ENCODE measurements at places on chromosomes 6 and 20.

GRCh38 chr6:21135484-21136013, 458.0 kb upstream of the SOX4 start:
- no peak for DNase-seq

DNA sequence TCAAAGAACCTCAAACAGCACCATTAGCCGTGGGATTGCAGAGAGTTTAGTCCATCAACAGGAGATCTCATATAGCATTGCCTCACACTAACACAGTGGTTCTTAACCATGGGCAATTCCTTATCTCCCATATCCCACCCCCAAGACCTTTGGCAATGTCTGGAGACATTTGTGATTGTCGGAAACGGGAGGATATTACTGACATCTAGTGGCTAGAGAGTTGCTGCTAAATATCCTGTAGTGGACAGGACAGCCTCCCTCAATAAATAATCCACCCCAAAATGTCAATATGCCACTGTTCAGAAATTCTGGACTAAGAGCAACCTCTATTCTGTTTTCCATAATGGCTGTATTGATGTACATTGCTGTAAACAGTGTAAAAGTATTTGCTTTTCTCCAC, 210.1 kb upstream of the CCN2 start:
- DNase-seq = peak; percentile 80

DNA sequence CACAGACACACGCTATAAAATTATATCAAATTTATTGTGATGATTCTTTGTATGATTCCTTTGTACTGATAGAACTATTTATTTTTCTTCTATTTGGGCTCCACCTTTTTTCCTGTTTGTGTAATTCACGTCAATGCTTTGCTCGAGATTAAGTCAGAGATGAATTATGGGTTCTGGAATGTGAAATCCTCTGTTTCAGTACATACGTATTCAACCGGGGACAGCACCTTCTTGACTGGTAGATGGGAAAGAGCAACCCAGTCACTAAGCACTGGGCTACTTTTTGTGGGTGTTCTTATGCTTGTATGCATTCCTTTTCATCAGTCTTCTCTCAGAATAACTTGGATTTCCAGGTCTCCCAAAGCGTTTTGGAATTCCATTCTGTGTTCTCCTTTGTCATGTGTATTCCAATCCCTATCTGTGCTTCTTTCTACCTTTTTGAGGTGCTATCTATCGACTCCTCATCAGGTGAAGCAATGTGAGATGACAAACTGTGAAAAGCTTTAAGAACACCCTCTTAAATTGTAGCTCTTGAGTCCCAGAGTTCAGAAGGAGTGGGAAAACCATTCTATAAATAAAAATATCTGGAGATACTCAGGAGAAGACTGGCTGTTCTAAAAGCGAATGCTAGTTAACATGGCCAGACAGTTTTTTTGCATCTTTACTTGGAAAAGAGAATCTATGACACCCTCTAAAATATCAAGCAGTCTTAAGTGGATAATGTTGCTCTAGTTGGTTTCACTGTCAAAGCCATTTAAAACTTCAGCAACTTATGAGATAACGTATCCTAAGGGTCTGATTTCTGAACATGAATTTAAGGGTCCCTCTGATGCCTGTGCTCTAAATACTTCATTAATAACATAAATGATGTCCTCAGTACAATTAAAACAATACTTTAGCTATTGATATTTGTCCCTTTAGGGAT, 197.7 kb upstream of the PREP start:
- peak; percentile 91 for DNase-seq

- no peak for DNase-seq
Observed at GRCh38 chr6:13813026-13813425, 1.3 kb downstream of the MCUR1 start.

DNA sequence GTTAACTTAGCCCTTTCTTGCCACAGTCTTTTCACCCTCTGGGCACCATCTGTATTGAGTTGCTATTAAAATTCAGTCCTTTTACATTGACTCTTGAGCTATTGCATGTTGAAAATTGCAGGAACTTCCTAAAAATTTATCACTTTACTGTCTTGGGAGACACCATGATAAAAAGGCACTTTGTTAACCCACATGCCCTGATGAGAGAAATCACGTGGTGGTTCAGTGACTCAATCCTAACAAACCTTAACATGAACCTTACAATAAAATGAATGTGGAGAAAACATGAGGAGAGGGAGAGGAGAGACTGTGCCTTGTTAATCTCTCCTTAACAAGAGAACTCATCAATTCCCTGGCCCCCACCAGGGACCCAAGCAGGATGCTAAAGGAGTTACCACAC, 30.8 kb downstream of the GSTA4 start:
- DNase-seq = no peak

GRCh38 chr6:33983109-33983716, 162.7 kb downstream of the GRM4 start:
- DNase-seq = peak; percentile 1

GRCh38 chr6:21116736-21117135, 476.8 kb upstream of the SOX4 start:
- DNase-seq = no peak

GRCh38 chr6:131400054-131400778, 172.8 kb upstream of the ARG1 start:
- peak; percentile 67 for DNase-seq

DNA sequence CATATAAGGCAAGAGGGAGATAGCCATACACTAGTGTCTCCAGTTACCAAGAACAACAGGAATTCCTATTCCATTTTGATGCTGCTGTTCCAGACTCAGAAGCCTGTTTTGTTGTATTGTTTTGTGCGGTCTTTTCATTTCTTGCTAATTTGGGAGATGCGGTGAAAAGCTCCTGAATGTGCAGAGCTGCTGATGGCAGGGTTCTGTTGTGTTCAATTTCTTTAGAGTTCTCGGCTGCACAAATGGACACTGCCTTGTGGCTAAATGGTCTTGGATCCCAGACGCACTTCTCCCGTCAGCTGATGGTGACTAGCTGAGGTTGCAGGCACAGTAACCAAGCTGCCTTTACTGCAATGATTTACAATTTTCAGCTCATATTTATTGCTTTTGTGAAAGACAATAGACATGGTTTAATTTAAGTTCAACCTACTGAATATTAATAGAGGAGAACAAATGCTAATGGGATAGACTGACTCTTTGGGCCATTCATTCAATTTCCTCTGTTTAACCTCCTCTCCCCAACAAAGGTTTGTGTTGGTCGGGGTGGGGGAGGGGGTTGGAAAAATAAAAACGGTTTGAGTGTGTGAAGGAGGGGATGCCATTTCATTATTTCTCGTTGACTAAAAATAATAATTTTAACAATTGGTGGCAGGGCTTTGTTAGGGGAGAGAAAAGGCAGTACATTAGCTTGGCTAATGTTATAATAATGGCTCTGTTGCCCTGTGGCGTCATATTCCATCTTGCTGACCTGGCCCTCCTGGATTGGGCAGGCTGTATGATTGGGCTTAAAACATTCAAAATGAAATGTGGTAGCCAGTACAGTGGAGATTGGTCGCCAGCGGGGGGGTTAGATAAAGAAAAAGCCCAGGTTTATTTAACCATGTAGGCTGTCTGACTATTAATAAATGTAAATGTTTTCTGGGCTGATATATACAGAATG, 159.5 kb downstream of the JARID2 start:
- no peak for DNase-seq

DNA sequence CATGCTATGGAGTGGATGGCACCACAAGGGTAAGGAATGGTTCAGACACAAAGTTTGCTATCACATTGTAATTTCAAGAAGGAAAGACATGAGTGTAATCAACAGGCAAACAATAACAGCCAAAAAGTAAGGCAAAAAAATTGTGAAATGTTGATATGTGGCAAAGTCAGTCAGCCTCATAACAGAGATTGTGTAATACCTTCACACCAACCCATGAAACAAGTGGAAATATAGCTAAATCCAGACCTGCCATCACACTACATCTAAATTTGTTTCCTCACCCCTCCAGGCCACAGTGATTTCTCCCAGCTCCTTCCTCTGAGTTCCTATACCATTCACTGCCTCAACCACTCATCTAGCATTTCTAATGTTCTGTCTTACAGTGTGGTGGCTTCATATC, 37.3 kb downstream of the SIM1 start:
- no peak for DNase-seq

- no peak for DNase-seq
Observed at GRCh38 chr6:51398064-51398705, 579.5 kb downstream of the TFAP2B start.

- DNase-seq = no peak
Observed at GRCh38 chr6:35797837-35798526, 859 bp upstream of the CLPS start.

DNA sequence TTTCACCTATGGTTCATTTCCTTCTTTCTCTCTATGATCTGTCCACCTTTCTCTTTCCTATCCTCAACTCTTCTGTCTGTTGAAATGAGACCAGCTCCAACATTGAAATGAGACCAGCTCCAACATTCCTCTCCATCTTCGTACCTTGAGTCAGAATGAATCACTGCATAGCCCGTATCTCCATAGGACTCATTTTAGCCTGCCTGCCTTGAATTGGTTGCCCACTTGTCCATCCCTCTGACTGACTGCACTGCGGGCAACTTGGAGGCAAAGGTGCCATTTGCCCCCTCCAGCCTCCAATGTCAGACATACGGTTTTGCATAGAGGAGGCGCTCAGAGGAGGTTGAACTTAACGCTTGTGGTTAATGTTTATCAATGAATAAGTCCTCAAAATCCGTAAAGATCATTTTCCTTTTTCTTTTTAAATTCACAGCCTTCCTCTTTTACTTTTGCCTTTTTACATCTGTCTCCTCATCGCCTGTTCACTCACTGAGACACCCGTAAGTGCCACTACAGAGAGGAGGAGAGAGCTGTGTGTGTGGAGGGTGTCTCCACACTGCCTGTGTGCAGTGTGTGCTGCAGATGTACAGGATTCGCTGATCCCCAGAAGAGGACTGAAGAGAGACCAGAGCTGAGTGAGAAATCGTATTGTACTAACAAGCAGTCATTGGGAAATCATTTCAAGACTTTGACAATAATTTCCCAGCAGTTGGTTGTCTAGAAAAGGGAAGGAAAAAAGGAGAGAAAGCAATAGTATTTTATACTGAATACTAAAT, 579.6 kb upstream of the MAP3K7 start:
- no peak for DNase-seq

DNA sequence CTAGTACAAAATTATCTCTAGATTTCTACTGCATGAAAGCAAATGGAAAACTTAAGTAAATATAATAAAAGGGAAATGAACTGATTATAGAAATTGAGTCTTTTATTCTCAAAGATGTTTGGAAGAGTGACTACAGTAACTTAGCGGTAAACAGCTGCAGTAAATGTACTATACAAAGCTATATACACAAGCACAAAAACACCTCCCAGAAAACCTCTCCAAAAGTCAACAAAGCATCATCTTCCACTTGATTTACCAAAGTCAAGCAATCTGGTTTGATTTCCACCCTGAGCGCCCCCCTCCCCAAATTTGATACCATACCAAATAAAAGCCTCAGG, 142.1 kb upstream of the SHLD1 start:
- no peak for DNase-seq

DNA sequence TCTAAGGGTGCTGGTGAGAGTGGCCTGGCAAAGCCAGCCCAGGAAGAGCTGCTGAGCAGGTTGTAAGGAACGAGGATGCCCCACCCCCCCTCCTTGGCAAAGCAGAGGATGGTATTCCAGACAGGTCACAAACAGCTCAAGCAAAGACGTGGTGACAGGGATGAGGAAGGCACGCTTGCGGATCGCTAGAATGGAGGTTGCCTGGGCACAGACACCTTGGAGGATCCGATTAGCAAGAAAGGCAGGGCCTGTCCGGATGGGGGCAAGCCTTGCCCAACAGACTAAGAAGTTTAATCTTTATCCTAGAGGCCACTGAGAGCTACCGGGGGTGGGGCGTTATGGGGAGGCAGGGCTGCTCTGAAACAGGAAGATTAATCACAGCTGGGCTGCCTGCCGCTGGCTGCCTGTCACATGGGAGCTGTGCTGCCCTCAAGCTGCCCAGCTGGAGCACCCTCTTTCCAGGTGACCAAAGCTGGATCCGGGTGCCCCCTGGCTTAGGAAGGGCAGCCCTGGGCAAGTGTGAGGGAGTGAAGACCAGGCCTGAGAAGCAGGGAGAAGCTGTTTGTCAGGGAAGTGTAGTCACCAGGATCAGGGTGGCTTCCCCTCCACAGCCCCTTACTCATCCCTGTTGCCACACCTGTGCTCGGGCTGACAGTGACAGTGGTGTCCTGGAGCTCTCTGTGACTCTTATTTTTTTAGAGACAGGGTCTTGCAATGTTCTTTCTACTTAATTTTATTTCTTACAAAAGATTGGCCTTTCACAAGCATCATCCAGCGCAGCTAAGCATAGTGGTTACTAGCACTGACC, 9.1 kb upstream of the MAPK13 start:
- DNase-seq = no peak

DNA sequence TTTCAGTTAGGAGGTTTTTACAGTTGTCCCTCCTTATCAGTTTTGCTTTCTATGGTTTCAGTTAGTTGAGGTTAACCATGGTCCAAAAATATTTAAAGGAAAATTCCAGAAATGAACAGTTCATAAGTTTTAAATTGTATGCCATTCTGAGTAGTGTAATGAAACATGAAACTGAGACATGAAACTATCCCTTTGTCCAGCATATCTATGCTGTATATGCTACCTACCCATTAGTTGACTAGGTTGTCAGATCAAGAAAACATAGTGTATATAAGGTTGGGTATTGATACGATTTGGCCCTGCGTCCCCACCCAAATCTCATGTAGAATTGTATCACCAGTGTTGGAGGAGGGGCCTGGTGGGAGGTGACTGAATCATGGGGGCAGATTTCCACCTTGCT, 39.1 kb downstream of the VGLL2 start:
- no peak for DNase-seq

- no peak for DNase-seq
Observed at GRCh38 chr6:92188016-92188415, 1231.3 kb downstream of the EPHA7 start.

GRCh38 chr6:84842525-84843166, 78.2 kb upstream of the TBX18 start:
- DNase-seq = no peak

DNA sequence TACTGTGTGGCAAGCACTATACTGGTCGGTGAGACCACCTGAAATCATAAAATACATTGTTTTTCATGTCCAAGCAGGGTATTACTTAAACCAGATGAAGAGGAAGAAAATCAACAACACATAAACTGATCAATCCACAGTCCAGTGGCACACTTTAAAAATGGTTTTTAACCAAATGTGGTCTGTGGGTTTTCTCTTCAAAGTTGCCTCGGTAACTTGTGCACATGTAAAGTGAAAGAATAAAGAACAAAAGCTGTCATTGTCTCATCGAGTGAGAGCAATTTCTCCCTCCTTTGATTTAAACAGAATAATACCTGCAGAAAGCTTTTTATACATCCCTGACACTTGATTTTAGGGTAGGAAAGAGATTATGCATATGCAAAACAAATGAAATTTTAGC, 3.7 kb downstream of the FLRT3 start:
- DNase-seq = no peak

- DNase-seq = peak; percentile 49
Observed at GRCh38 chr20:43963872-43964791, 49.5 kb downstream of the TOX2 start.

DNA sequence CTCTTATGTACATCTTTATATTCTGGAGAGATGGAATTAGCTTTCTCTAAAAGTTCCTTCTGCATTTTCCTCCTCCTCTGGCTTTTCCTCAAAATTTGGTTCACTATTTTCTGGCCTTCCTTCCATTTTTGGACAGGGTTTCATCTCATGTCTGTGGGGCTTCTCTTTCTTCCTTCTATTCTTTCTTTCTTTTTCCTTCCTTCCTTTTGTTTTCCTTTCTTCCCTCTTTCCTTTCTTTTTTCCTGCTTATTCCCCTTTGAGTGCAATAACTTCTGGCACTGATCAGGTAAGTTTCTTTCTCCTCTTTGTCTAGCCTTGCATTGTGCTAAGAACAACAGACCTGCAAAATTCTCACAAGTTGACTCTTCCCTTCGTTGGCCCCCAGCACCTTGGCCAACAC, 5.5 kb upstream of the ATRN start:
- no peak for DNase-seq

- DNase-seq = no peak
Observed at GRCh38 chr6:11431455-11431937, 106.1 kb upstream of the TMEM170B start.
